ENCODE measurements at places on chromosomes 16 and 17.
A peak's percentile ranks its signal among the peaks of the same experiment; 100 is the strongest.

GRCh38 chr16:68229431-68230175, 6.3 kb downstream of the ESRP2 start:
- DNase-seq, result no peak

DNA sequence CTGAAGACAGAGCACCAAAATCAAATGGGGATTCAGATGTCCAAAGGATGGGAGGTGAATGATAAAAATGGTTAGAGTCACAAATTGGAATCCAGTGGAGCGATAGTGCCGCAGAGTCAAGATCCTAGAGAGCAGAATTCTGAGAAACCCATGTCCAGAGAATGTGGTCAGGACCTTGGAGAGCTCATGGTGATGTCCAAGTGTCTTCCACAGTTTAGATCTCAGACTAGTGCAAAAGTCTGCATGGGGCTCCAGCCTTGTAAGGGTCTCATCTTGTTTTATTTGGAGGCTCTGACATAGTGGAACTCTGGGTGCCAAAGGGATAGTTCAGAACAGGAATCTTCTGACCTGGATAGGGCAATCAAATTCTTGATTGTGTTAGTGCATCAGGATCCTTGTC, 245.9 kb upstream of the HSBP1 start:
- DNase-seq, result no peak

DNA sequence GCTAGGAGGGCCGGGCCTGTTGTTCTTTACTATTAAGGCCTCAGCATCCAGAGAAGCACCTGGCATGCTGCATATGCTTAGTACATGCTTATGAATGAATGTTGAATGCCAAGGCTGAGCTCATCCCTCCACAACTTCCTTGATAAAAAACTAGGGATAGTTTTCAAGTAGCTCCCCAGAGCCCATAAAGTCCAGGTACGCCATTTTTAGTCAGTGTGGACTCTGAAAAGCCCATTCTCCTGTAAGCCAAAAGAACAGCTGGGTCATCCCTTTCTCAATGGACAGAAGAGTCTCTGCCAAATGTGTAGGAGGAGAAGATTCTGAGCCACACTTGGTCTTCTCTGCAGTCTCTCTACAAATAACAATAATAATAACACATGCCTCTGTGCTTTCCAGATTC, 8.9 kb upstream of the ITGB3 start:
- no peak for DNase-seq

GRCh38 chr16:88815901-88816589, 4.3 kb upstream of the APRT start:
- no peak for DNase-seq

- DNase-seq, result no peak
These were observed 23.2 kb downstream of the LITAF start for GRCh38 chr16:11563493-11564040.

DNA sequence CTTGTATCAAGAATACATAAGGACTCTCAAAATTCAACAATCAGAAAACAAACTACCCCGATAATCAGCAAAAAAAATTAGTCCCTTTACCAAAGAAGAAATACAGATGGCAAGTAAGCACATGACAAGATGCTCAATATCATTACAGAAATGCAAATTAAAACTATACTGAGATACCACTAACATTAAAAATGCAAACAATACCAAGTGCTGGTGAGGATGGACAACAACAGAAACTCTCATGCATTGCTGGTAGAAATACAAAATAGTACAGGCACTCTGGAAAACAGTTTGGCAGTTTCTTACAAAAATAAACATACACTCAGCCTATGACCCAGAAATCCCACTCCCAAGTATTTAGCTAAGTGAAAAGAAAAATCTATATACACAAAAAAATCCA, 7.5 kb downstream of the CEP112 start:
- DNase-seq, result no peak

GRCh38 chr17:66776999-66777688, 57.8 kb upstream of the CACNG5 start:
- no peak for DNase-seq

DNA sequence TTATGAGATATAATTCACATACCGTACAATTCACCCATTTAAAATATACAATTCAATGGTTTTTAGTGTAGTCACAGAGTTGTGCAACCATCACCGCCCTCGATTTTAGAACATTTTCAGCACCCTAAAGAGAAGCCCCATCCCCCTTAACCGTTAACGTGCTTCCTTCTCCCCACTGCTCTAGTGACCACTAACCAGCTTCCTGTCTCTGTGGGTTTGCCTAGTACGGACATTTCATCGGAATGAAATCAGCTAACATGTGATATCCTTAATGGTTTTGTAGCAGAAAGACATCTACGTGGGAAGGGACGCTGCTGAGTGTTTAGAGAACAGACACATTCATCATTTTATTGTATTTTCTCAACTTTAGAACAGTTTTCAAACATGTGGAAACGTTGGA, 80.8 kb upstream of the HSBP1 start:
- no peak for DNase-seq

GRCh38 chr16:11072420-11073153, 128.2 kb downstream of the CLEC16A start:
- no peak for DNase-seq

DNA sequence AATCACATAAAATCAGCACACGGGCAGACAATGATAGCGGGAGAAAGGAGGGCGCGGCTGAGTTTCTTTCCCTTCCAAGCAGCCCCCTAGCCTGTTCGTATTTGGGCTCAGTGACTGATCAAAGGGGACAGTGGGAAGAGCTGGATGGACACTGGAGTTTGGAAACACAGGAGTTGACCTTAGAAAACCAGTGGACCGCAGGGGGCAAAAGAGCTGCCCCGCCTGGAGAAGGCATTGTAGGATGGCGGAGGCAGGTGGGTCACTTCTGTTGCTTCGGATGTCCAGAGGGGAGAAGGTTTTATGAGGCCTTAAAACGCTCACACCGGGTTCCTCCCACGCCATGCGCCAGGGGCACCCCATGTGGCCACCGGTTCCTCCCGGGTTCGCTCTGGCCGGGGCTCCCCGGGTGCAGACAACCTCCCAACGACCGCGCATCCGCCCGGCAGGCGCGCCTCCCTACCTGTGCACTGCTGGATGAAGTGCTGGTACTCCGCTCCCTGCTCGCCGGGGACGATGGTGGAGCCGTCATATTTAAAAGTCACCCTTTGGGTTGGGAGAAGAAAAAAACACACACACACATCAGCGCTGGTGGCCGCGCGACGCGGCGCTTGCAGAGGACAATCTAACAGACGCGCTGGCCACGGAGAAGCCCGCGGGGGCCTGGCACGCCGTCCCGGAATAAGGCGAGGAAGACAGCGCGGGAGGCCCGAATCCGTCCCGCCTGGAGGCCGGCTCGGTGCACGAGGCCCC, 662 bp downstream of the COTL1 start:
- DNase-seq, result no peak

DNA sequence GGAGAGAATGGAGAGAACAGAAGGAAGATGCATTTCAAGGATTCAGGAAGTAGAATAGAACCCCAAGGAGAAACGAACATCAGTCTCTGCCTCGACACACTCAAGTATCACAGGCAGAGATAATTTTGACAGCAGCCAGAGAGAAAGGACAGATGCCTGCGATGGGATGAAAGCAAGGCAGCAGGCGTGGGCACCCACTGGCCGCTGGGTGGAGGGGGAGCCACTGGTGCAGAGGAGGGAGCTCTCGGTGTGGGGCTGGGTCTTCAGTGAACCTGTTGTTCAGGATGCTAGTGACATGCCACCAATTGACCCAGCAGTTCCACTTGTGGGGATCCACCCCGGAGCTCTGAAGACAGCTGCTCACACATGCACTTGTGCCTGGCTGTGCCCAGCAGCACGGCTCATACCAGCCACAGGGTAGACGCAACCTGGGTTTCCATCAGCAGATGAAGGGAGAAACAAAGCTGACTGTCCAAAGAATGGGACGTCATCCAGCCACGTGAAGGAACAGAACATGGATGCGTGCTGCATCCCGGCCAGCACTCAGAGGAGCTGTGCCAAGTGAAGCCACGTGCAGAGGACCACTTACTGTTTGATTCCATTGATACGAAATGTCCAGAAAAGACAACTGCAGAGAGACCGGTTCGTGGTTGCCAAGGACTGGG, 127.0 kb downstream of the BANP start:
- no peak for DNase-seq

DNA sequence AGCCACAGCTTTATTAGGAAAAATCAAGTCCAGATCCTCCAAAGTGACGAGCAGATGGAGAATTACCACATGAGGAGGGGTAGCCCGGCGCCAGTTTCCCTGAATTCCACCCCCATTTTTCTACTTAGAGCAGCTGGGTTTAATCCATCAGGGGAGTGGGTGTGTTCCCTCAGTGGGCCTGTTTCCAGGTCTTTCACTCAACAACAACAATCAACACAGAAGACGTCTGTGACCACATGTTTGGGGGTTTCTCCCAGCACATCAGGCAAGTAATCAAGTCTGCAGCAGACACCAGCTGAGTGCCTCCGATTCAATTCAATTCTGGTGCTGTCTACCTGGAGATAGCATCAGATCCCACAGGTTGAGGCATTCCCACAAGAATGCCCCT, 6.8 kb downstream of the SLC6A2 start:
- DNase-seq, result no peak

- DNase-seq, result peak; percentile 62
These were observed 37.2 kb upstream of the RGS9 start for GRCh38 chr17:65099941-65100315.

All from Panc1 (cell line).